ENCODE measurements at places on chromosomes 5 and 9.

DNA sequence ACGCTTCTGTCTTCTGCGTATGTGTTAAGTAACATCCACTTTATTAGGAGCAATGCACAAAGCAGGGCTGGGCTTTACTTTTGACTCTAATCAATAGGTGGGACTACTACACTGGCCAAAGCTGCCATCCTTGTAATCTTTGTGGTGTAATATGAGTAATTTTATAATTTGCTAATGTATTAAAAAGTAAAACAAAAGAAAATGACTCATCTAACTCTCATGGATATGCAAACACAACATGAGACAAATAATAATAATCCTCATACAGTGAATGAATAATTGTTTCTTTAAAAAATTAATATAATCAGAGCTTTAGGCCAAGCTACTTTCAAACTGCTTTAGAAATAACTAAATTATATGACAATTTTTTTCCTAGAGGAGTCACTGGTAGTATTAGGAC, 90.7 kb downstream of the NR3C1 start:
- DNase-seq, result no peak
- no peak overlapping the region for H3K4me3 ChIP-seq
- H3K36me3 ChIP-seq, result peaks cover 4% of the 10 kb centered on the region

DNA sequence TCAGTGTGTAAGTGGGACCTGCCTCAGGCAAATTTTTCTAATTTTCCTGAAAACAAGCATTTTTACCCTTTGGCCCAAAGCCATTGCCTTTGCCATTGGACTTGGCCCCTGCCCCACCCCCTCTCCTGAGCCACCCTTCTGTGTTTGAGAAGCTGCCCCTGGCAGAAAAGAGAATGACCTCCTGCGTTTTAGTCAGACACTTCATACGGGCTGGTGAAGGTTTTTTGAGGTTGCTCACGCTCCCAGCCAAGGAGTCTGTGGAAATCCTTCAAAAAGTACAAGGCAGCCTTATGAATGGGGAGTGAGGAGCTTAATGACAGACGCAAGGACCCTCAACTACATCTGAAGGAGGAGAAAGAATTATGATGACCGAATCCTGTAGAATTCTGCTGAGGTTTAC, 308.9 kb downstream of the SLIT3 start:
- H3K27me3 ChIP-seq, result no peaks in the 10 kb centered on the region
- no peaks in the 10 kb centered on the region for H3K36me3 ChIP-seq
- no peak overlapping the region for H3K4me3 ChIP-seq
- no peaks in the 10 kb centered on the region for H3K4me1 ChIP-seq
- DNase-seq, result no peak
- H3K27ac ChIP-seq, result no peak overlapping the region

GRCh38 chr5:132629230-132629944, 28.6 kb upstream of the IL13 start:
- H3K27me3 ChIP-seq, result no peaks in the 10 kb centered on the region
- H3K4me1 ChIP-seq, result no peaks in the 10 kb centered on the region
- no peak overlapping the region for H3K4me3 ChIP-seq
- H3K36me3 ChIP-seq, result no peaks in the 10 kb centered on the region
- no peak for DNase-seq

GRCh38 chr5:54944364-54944763, 41.0 kb downstream of the ESM1 start:
- H3K27ac ChIP-seq, result no peak overlapping the region
- no peaks in the 10 kb centered on the region for H3K36me3 ChIP-seq
- no peaks in the 10 kb centered on the region for H3K27me3 ChIP-seq
- H3K4me3 ChIP-seq, result no peak overlapping the region

DNA sequence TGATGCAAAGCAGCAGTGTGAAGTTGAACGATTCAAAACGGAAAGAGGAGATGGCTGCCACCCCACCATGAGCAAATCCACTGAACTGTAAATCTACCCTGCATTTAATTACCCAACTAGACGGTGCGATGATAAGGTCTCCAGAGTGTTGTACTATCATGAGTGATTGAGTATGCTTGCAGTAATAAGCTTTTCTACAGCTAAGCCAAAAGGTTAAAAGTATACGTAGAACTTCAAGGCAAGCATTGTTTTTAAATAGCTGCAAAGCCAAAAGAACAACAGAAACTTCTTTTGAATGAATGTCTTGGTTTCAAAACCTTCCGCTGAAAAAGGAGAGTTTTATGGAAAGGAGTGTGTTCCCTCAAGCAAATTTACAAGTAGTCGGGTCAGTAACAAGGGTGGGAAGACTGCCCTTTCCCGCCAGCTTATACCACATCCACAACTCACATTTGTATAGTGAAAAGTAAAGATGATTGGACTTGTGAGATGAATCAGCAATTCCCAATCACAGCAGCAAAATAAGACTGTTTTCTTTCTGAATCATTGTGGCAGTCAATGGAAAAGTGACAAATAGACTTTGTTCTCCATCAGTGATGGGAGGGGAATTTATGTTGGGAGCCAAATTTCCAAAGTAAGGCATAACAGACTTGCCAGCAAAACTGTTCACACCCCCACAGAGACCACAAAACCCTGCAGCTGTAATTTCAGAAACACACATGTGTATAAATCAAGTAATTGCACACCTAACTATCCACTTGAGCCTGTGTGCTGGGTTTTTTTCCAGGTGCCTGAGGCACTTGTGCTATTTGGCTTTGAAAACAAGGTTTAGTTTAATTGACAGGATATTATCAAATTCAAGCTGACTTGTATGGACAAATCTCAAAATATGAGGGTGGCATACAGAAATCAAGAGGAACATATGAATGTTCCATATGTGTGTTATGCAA, 407.7 kb upstream of the GRAMD2B start:
- H3K27ac ChIP-seq, result no peak overlapping the region
- H3K4me1 ChIP-seq, result no peaks in the 10 kb centered on the region
- H3K4me3 ChIP-seq, result no peak overlapping the region
- H3K27me3 ChIP-seq, result no peaks in the 10 kb centered on the region

DNA sequence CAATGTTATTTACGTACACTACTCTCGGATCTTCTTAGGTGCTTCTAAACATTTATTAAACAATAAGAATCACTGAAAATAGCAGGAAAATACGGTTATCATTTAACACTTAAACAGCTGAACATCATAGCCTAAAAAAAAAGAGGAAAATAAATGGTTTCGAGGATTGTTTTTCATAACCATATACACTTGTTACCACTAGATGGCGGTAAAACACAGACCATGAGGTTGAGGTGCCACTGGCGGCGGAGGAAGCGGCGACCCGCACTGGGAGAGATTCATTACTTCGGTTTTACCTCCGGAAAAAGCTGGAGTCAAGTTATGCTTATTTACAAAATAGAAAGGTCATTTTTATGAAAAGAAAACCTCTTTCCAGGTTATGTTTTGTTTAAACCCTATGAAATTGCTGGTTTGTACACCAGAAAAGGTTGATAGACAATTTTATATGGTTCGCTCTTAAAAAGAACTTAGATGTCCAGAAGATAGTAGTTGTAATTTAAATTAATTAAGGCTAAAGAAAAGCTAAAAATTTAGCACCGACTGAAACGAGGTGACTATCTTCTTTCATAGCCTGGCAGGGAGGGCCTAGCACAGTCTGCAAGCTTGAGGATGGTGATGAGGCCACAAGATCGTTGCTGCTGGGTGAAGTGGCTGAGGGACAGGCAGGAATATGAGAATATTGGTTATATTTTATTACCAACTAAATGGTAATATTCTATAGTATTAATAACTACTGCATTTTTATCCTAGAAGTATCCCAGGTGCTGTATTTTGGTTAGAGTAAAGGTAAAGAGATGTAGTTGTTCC, 605.7 kb downstream of the RAB3C start:
- H3K36me3 ChIP-seq, result no peaks in the 10 kb centered on the region
- peak overlapping the region; percentile 27 for H3K4me3 ChIP-seq
- DNase-seq, result no peak
- no peak overlapping the region for H3K27ac ChIP-seq
- peaks cover 15% of the 10 kb centered on the region for H3K4me1 ChIP-seq

- H3K4me1 ChIP-seq, result no peaks in the 10 kb centered on the region
- H3K27me3 ChIP-seq, result no peaks in the 10 kb centered on the region
- DNase-seq, result no peak
- H3K36me3 ChIP-seq, result no peaks in the 10 kb centered on the region
Observed at GRCh38 chr5:53008751-53009150, 19.6 kb downstream of the ITGA2 start.

DNA sequence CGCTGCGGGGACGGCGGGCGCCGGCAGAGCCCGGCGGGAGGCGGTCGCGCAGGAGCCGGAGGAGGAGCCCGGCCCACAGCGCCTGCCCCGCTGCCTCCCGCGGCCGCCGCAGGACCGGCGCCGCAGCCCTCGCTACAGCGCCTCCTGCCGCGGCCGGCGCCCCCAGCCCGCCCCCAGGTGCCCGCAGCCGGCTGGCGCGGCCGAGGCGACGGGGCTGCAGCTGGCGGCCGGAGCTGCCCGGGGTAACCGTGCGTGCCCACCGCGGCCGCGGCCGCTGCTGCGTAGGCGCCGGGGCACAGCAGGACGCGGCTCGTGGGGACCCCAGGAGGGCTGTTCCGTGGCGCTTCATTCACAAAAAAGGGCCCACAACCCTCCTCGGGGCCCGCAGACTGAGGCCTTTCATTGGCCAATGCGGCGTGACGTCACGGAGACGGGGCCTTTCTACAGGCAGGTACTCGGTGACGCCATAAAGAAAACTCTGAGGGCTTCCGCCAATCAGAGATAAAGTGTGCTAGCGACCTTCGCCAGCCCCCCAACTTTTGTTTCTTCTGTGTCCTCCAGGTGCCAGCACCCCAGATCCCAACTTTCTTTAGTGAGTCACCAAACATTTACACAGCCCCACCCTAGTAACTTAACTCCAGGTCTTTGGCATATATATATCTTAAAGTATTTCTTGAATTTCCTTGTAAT, at the start of gene CDC14B:
CDC14B (minus strand) TSS at position 353 of the 690 bp plus-strand sequence. CDS start 465 bp downstream, outside the sequence.
- no peaks in the 10 kb centered on the region for H3K36me3 ChIP-seq
- peak within 1 kb of the TSS; percentile 89 for H3K4me3 ChIP-seq
- peak within 1 kb of the TSS; percentile 80 for H3K27ac ChIP-seq
- H3K4me1 ChIP-seq, result peaks cover 7% of the 10 kb centered on the region
- no peak for DNase-seq

GRCh38 chr9:134271338-134272301, 54.6 kb upstream of the RXRA start:
- H3K4me3 ChIP-seq, result no peak overlapping the region
- H3K27ac ChIP-seq, result no peak overlapping the region
- no peaks in the 10 kb centered on the region for H3K27me3 ChIP-seq

- H3K4me1 ChIP-seq, result peaks cover 10% of the 10 kb centered on the region
- no peak for DNase-seq
- no peaks in the 10 kb centered on the region for H3K36me3 ChIP-seq
- H3K27me3 ChIP-seq, result no peaks in the 10 kb centered on the region
- no peak overlapping the region for H3K4me3 ChIP-seq
- no peak overlapping the region for H3K27ac ChIP-seq
Observed at GRCh38 chr5:138789771-138790242, 36.6 kb downstream of the CTNNA1 start.

- H3K27me3 ChIP-seq, result no peaks in the 10 kb centered on the region
- no peak for DNase-seq
- H3K4me1 ChIP-seq, result no peaks in the 10 kb centered on the region
Observed at GRCh38 chr5:149408252-149409099, 29.4 kb upstream of the IL17B start.

DNA sequence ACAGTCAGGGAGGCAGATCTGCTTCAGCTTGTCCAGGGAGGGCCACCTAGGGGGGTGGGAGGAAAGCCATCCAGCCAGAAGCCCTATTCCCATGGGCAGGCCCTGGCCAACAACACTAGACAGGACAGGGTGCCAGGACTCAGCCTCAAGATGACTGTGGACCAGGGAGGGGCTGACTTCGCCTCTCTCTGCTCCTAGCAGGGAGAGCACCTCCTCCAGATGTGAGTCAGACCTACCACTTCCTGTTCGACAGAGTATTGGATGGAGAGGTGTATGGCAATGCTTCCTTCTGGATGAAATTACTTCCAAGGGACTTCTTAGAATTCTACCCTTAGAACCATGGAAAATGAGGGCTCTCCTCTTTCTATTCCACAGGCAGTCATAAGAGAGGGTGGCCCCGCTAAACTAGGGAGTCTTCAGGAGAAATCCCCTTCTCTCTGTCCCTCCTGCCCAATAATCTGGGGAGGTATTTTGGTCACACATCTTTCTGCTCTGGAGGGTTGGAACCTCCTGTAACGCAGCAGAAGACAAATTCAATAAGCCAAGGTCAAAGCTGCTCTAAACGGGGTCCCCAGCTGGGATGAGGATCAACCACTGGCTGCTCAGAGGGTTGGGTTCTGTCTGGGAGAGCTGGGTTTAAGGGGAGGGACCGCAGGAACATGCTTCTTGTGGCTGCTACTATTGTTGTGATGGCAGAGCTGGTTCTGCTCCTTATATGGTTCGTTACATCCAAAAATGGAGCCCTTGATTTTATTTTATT, 23.2 kb upstream of the RCL1 start:
- H3K27me3 ChIP-seq, result no peaks in the 10 kb centered on the region
- no peak overlapping the region for H3K27ac ChIP-seq
- no peak overlapping the region for H3K4me3 ChIP-seq
- no peaks in the 10 kb centered on the region for H3K4me1 ChIP-seq
- DNase-seq, result no peak
- H3K36me3 ChIP-seq, result no peaks in the 10 kb centered on the region

GRCh38 chr9:135082536-135082935, 4.9 kb upstream of the OLFM1 start:
- no peak for DNase-seq
- peaks cover 10% of the 10 kb centered on the region for H3K4me1 ChIP-seq
- no peaks in the 10 kb centered on the region for H3K36me3 ChIP-seq
- peaks cover 5% of the 10 kb centered on the region for H3K27me3 ChIP-seq

DNA sequence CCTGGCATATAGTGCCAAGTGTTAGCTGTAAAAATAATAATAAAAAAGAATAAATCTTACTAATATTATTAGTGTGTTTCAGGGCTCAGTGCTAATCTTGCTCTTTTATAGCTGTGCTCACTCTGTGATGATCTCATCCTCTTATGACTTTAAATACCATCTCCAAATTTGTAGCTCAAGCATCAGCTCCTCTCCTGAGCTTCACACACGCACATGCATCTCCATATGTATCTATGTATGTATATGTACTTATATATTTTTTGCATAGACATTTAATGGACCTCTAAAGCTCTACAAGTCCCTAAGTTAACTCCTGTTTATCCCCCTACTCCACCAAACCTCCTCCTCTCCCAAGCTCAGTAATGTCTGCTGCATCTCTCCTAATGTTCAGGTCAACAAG, 170.8 kb upstream of the NR3C1 start:
- H3K27me3 ChIP-seq, result no peaks in the 10 kb centered on the region
- no peak for DNase-seq
- H3K27ac ChIP-seq, result no peak overlapping the region
- no peak overlapping the region for H3K4me3 ChIP-seq

Data from esophagus squamous epithelium (tissue), 5 donors.